Panc1 (cell line): ENCODE measurements at places on chromosomes 13 and 19.

DNA sequence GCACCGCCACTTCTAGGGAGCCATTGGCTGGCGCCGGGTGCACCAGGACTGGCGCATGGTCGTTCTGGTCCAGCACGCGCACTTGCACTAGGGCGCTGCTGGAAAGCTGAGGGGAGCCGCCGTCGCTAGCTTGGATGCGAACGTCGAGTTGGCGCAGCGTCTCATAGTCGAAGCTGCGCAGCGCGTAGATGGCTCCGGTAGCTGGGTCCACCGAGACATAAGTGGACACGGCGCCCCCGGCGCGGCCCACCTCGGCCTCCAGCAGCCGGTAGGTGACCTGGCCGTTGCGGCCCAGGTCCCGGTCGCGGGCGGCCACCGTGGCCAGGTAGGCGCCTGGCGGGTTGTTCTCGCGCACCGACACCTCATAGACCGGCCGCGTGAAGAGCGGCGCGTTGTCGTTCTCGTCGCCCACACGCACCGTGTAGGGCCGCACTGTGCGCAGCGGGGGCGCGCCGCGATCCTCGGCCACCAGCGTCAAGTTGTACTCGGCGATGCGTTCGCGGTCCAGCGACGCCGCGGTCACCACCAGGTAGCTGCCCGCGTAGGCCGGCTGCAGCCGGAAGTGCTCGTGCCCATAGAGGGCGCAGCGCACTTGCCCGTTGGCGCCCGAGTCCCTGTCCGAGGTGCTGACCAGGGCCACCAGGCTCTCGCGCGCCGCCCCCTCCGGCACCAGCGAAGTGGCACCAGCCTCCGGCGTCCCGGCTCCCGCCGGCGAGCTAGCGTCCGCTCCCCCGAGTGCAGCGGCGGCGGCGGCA lies 1.7 kb downstream of the PCDH8 start:
- no peaks in the 10 kb centered on the region for H3K36me3 ChIP-seq
- peaks cover 8% of the 10 kb centered on the region for H3K27me3 ChIP-seq
- no peaks in the 10 kb centered on the region for H3K4me1 ChIP-seq
- no peak overlapping the region for H3K4me3 ChIP-seq

DNA sequence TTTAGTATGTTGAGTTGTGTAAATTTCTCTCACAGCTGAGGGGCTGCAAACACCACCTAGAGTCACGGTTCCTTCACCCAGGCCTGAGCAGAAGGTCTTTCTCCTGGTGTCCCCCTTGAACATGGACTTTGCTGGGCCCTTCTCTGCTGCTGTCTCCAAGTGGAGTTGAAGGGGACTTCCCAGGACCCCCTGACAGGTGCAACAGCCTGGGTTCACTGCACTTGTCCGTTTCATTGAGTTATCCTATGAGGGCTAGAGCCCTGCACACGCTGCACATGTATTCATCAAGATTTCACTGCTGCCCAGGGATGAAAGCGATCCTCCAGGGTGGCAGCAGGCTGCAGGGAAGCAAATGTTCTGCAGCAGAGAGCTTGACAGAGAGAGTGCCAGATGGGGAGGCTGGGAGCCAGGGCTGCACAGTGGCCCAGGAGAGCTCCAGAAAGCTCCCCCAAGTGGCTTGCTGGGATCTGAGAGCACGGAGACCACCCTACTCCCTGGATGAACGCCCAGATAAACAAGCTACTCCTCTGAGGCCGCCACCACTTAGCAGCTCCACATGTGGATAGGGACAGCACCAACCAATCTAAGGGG lies 10.3 kb downstream of the TMEM272 start:
- H3K27ac ChIP-seq: no peak overlapping the region
- DNase-seq: no peak
- no peaks in the 10 kb centered on the region for H3K27me3 ChIP-seq
- no peak overlapping the region for H3K4me3 ChIP-seq

GRCh38 chr19:1205114-1206099 lies at the start of gene STK11:
Gene STK11 (plus strand): TSS chr19:1205778. CDS start chr19:1206914, 1,136 bp downstream.
- H3K4me3 ChIP-seq: peak within 1 kb of the TSS; percentile 82
- DNase-seq: no peak

GRCh38 chr13:103965506-103966243 lies 899.5 kb upstream of the SLC10A2 start:
- no peak for DNase-seq
- H3K4me1 ChIP-seq: no peaks in the 10 kb centered on the region
- no peaks in the 10 kb centered on the region for H3K36me3 ChIP-seq
